ENCODE measurements at places on chromosomes 4 and X.
A peak's percentile ranks its signal among the peaks of the same experiment; 100 is the strongest.

DNA sequence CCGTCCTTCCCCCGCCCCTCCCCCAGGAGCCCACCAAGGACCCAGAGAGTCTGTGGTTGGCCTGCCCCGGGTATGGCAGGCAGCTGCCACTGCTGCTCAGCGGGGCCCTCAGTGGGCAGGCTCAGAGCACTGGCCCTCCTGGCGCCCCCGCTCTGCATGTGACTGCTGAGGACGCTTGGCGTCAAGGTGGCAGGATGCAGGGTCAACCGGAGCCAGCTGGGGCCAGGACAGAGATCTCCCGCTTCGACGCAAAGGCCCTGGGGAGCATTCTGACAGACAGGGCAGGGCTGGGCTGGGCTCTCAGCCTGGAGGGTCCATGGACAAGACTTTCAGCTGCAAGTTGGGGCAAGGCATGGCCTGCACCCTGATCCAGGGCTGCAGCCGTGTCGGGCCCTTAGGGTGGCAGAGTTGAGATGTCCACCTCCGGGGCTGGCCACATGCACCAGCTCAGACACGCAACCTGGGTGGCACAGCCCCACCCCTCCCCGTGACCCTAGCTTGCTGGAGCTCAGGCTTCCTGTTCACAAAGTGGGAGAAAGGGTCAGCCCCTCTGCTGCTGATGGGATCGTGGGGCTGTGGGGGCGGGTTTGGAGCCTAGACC, 30.3 kb downstream of the LRPAP1 start:
- DNase-seq, result no peak

DNA sequence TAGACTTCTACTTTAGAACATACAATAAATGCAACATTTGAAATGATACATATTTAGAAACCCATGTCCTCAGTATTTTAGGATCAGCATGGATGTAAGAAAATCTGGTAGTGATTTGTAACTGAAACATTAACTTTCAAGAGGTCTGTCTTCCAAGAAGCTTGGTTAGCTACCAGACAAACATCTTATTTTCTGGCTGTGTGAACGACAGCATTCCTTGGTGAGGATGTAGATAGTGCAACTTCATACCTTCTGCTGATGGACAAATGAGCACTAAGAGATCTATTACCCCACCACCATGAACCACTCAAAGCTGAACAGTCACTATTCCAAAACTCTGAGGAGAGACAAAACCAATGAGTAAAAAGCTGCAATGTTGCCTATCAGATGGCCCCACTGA, 212.7 kb downstream of the FBXW7 start:
- DNase-seq, result no peak

GRCh38 chrX:17788439-17788838, 51.1 kb downstream of the SCML1 start:
- peak; percentile 31 for DNase-seq

GRCh38 chr4:175927121-175927520, 115.1 kb upstream of the GPM6A start:
- DNase-seq, result no peak

- peak; percentile 19 for DNase-seq
These were observed 16.0 kb downstream of the MEPE start for GRCh38 chr4:87848622-87849351.

- no peak for DNase-seq
These were observed 48.2 kb downstream of the ANOS1 start for GRCh38 chrX:8683687-8684086.

Data from GM19239 (cell line).